Retinal pigment epithelial cell (primary cell): ENCODE measurements at places on chromosomes 5 and 9.

DNA sequence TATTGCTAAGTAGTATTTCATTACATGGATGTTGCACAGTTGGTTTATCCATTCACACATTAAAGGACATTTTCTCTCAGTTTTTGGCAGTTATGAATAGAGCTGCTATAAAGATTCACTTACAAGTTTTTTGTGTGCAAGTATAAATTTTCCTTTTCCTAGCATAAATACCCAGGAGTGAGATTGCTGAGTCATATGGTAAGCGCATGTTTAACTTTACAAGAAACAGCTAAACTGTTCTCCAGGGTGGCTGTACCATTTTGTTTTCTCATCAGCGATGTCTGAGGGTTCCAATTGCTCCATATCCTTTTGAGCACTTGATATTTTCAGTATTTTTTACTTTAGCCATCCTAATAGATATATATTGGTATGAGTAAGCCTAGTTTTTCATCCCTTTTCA lies 16.4 kb upstream of the ABCA1 start:
- no peak for DNase-seq

DNA sequence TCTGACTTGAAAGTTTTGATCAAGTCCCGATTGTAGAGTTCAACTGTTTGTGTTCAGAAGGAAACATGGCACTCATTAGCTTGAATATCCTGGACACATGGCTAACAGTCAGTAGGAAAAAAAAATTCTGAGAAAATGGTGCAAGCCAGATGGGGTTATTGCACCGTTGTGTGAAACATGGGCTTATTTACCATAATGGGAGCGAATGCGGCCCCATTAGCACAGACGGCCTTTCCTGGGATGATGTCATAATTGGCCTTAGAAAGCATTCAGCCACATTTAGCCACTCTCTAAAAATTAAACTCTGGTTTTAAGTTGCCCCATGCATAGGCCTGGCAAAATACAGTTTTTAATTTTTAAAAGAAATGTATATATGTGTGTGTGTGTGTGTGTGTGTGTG lies 112.1 kb downstream of the IRX2 start:
- no peak for DNase-seq

DNA sequence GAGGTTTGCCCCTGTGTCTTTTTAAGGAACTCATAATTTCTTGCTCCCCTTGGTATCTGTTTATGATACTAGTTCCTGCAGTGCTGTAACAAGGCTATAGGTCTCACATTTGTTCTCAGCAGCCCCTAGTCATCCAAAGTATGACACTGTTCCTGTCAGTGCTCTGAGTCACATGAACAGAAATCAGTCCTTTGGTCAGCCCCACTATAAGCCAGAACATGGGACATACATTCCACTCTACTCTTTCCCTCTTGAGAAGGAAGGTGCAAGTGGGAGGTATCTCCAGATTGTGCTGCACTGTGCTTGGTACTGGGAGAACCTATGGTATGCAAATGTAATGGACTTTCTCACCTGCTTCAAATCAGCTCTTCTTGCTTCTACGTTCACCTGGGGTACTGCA lies 87.0 kb downstream of the IARS1 start:
- peak; percentile 56 for DNase-seq

DNA sequence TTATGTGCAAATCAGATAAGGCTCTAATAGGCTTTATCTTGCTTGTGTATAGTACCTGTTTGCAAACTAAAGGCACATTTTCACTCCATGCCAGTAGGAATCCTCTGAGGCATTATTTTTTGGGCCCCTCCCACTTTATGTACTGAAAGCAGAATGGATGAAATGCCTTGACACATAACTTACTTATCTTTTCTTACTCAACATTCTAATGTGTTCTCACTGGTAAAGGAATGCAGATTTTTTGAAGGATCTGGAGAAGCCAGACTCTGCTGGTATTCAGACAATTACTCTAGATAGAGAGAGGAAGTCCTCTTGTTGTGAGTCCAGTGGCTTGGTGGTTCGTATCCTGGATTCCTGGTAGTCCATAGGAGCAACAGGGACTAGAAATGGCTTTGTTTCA lies 336.7 kb downstream of the CCDC171 start:
- peak; percentile 22 for DNase-seq

- DNase-seq, result no peak
These were observed 1.8 kb downstream of the TSC1 start for GRCh38 chr9:132942541-132943182.
